ENCODE measurements at places on chromosomes 12 and 14.

DNA sequence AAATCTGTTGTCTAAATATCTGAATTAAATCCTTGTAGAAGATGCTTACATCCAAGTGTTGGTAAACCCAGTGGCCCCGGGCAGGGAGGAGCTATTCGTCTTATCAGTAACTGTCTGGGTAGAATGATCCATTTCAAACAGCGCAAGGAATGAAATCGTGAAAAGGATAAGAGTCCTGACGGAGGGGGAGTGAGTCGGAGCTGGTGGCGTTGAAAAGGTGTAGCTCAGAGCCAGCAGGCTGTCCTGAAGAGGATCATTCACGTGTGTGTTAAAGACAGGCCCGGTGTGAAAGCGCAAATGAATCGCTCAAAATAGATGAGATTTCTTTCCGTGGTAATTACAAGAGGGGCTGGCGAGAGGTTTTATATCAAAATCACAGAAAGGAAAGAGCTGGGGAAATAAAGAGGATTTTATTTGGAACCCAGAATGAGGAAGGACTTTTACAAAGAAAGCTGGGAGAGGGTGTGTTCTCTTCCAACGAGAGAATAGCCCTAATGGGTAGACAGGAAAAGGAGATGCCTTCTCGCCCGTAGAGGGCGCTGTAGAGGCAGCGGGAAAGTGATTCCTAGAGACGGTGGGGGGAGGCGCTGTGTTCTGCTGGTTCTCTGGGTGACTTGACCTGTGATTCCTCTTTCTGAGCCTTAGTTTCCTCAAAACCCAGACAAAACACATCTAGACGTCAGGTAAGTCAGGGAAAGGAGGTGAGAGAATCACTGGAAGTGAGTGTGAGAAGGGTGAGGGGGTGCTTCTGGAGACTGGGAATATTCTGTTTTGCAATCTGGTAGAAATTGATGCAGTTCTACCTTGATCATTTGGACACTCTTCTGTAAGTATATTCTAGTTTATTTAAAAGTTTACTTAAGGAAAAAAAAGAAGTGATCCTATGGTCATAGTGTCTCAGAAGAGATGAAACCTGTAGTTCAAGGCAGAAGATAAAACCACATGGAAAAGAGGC lies 39.3 kb downstream of the SRRM4 start:
- DNase-seq = no peak

DNA sequence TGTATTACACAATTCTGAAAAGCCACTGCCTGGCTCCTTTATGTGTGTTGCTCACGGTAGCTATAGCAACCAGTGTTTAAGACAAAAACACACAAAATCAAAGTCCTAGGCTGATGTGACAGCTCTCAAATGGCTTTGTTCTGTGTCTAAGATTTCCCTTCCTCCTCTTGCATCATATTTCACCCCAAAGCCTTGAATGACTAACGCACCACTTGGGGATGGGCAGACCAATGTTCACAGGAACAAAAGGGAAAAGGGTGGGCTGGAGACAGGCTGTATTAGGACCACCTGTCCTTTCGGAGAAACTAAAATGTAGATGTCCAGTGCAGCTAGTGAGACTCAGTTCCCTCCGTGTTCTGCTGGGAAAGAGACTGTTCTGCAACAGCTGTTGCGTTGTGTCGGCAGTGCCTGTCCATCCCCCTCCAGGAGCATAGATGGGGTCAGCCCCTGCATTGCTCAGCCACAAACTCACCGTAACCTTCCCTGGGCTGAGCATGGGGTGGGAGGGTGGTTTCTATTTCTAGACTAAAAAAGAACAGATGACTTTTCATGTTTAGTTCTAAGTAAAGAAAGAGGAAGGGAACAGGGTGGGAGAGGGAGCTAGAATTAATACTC lies 26.8 kb upstream of the DAAM1 start:
- no peak for DNase-seq

DNA sequence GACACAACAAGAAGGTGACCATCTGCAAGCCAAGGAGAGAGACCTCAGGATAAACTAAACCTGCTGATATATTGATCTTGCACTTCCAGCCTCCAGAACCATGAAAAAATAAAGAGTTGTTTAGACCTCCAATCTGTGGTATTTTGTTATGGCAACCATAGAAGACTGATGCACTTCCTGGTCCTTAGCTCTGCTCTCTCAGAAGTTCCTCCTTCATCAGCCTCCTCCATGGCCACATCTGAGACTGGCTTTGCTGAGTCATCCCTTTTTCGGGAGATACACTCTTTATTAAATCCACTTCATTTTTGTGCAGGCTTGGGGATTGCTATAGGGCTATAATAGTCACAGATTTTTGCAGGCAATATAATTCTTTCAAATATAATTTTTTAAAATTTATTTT lies 89.6 kb upstream of the ATF7IP start:
- DNase-seq = no peak

DNA sequence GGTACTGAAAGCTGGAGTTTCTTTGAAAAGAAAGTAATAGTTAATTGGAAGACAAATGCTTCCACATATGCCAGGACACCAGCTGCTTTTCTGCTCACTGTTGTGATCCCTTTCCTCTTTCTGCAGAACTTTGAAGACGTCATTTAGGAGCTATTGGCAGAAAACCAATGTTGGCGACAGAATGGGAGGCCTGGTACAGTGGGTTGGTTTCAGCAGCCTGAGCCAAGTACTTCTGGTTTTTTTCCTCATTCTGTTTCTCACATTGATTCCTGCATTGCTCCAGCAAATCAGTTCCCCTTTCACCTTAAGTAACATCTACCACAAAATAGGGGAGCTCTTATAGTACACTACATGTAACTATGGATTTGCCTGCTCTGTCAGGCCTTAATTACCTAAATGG lies 96.9 kb downstream of the FIGNL2 start:
- DNase-seq = no peak

GRCh38 chr14:90756755-90757345 lies 59.4 kb downstream of the TTC7B start:
- no peak for DNase-seq

DNA sequence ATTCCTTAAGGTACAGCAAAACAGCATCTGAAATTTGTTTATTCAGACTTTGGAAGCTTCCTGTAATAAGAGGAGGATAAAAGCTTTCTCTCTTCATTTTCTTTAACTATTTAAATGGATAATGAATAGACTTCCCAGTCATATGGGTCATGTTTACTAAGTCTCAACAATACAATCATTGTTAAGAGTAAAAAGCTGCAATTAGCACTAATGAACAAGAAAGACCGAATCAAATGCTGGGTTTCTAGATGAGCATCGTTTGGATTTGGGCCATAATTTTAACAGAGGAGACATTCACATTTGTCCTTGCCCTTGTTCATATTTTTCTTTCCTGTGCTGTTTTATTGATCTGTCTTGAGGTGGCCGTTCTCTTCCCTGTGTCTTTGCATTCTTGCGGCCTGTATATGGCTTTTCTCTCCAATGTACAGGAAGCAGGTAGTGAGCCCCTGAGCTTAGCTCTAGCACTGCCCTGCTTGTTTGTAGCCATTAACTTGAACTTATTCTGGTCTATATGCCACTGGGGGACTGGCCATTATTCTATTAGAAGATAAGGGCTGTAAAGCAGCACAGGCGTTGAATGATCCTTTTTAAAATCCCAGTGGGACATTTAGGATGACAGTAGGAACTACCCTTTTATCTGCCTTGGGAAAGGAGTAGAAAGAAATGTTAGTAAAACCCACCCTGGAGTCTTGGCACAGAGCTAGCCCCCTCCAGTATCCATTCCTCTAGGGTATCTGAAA lies 34.6 kb downstream of the ABHD12B start:
- DNase-seq = no peak

GRCh38 chr12:57730336-57731067 lies 8.0 kb downstream of the AGAP2 start:
- no peak for DNase-seq

DNA sequence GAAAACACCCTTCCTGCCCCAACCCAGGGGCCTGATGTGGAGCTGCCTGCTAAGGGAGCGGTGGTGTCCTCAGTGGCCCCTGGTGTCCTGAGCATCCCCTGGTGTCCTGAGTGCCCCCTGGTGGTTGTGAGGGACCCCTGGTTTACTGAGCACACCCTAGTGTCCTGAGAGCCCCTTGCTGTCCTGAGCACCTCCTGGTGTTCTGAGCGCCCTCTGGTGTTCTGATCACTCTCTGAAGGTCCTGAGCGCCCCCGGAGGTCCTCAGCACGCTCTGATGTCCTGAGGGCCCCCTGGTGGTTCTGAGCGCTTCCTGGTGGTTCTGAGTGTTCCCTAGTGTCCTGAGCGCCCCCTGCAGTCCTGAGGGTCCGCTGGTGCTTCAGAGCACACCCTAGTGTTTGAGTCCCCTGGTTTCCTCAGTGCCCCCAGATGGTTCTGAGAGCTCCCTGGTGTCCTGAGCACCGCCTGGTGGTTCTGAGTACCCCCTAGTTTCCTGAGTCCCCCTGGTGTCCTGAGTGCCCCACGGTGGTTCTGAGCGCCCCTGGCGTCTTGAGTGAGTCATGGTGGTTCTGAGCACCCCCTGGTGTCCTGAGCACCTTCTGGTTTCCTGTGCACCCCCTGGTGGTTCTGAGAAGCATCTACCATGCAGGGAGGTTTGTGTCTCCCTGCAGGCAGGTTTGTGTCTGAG lies 1004.2 kb downstream of the TMEM121 start:
- DNase-seq = peak; percentile 39

GRCh38 chr14:61643555-61643954 lies 51.8 kb upstream of the HIF1A start:
- DNase-seq = no peak

DNA sequence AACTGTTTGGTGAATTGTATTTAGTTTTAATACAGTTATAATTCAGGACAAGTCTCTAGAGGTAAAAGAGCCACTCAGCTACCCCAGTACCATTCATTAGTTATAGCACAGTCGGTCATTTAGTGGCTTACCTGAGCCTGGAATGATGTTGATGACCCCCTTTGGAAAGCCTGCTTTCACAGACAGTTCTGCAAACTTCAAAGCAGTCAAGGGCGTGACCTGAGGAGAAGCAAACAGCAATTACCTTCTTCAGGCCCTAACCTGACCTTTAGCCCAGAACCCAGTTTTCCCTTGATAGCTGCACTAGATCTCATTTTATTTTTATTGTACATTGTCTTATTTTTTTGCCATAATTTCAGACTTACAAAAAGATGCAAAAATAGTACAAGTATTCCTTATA lies 43.8 kb downstream of the ALDH1L2 start:
- no peak for DNase-seq

- no peak for DNase-seq
Measured at GRCh38 chr12:95474660-95474958, 657 bp downstream of the METAP2 start.

- DNase-seq = no peak
Measured at GRCh38 chr12:63084501-63084900, 66.5 kb downstream of the AVPR1A start.

GRCh38 chr12:95942101-95942523 lies 302 bp downstream of the CCDC38 start:
- DNase-seq = no peak

DNA sequence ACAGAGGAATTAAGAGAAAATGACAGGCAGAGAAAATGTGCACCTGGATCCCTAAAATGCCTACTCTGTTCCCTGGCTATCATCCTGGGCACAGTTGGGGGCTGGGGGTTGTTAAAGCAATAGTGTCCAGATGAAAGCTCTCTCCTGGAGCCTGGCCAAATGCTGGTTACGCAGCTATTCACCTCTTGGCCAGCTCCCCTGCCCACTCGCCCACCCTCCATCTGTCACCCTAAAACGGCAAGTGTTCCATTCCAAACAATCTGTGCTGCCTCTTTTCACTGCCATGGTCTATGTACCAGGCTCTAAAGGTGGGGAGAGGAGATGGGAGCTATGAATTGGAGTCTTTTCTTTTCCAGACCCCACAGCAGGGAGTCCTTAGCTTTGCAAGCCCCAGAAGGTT lies 24.7 kb upstream of the NPFF start:
- DNase-seq = no peak

GRCh38 chr14:32078858-32079216 lies 1.7 kb downstream of the ARHGAP5 start:
- no peak for DNase-seq

GRCh38 chr14:30283822-30284446 lies 275.0 kb upstream of the G2E3 start:
- no peak for DNase-seq

DNA sequence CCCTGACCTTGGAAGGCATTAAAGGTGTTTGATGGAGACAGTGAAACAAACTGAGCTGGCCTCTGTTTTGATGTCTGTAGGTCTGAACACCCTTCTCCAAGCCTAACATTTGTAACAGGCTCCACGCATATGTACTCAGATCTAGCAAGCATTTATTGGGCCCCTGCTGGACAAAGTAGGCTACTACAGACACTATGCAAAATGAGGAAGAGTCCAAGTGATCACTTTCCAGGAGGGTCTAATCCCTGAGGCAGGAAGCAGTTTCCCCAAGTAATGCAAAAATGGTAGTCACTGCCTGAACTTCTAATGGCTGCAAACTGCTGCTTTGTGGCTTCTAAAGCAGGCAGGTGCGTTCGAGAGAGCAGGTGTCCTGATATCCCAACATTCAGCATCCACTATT lies 405.8 kb downstream of the MED13L start:
- DNase-seq = no peak

- no peak for DNase-seq
Measured at GRCh38 chr12:19783547-19784444, 344.5 kb downstream of the AEBP2 start.

DNA sequence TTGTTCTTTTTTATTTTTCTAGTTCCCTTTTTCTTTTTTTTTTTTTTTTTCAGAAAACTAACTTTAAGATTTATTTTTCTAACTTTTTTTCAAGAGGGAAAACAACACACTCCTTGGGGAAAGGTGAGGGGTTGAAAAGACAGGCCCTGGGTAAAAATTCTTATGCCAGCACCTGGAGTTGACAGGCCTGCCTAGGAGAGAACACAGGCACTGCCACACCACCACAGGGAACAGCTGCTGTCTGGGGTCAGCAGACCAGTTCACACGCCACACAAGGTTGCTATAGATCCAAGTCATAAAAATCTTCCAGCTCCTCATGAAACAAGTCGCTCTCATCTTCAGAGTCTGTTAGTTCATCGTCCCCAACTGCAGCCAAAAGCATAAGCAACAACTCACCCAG lies 246.4 kb downstream of the C12orf50 start:
- DNase-seq = no peak

DNA sequence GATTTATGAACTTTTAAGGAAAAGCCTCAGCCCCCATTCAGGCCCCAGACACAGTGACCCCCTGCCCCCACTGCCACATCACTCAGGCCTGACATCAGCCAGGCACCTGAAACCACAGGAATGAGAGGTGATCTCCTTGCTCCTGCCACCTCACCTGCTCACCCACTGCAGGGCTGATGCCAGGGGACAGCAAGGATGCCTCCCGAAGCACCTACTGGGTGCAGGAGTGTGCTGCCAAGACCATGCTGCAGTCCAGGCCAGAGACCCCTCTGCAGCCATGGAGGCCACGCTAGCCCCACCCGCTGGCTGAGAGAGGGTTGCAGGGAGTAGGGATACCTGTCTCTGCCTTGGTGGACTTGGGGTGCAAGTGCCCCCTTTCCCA lies 18.6 kb upstream of the KRT7 start:
- DNase-seq = no peak

GRCh38 chr14:76868454-76869170 lies 42.4 kb downstream of the LRRC74A start:
- DNase-seq = no peak

GRCh38 chr14:30330445-30330844 lies 228.5 kb upstream of the G2E3 start:
- DNase-seq = no peak

GRCh38 chr14:93972618-93973205 lies 3.7 kb downstream of the ASB2 start:
- DNase-seq = no peak

GRCh38 chr14:33767586-33768457 lies 183.1 kb downstream of the EGLN3 start:
- no peak for DNase-seq
